NCI-H524 treated with DMSO at 0.1 percent for 48 hours (cell line): ENCODE measurements at places on chromosomes 12 and 14.

DNA sequence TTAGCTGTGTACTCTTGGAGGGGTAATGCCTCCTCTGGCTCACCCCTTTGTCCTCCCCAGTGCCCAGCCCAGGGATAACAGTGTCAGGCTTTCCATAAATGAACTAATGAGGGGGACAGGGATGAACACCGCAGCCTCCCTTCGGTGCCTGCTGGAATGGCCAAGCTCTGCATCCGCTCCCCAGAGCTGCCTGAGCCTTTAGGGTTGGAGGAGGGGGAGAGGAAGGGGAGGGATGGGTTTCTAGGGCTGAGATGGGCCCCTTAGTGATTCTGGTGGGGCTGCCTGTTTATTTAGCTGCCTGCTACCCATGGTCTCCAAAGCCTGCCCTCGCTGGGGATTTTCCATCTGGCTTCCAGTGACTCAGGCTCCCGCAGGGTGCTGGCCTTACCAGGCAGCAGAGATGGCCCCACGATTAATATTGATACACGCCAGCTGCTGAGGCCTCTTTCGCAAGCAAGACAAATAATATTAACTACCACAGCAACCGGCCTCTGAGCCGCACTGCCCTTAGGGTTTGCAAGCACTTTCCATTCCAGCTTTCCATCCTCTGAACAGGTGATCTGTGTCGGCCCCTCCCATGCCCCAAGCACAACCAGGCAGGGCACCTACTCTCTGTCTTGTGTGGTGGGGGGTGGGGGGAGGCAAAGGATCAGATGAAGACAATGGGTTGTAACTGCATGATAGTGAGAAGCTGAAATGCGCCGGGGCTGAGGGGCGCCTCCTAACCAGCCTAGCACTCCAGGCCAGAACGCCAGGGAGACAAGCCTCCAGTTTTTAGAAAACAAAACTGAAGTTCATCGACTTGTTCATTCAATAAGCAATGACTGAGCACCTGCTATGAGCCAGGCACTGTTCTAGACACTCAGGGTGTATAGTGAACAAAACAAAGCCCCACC lies 56.7 kb downstream of the C14orf132 start:
- peak; percentile 92 for DNase-seq

DNA sequence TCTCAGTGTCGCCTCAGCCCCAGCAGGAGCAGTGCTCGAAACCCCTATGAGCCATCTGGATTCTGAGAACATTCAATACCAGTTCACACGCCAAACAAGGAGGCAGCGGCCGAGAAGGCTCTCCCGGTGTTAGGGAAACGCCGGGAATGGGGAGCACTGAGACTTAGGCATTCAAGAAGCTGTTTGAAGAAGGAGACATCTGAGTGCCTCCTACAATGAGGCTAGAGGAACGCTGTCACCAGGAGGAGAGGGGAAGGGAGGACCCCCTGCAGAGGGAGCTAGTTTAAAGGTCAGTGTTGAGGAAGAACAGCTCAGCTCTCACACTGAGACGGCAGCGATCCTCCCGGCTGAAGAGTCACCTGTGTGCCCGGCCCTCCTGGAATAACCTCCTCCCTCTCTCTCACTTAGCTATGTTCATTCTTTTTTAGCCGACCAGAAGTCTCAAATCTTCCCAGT lies 69.9 kb downstream of the SERPINA3 start:
- DNase-seq, result no peak

DNA sequence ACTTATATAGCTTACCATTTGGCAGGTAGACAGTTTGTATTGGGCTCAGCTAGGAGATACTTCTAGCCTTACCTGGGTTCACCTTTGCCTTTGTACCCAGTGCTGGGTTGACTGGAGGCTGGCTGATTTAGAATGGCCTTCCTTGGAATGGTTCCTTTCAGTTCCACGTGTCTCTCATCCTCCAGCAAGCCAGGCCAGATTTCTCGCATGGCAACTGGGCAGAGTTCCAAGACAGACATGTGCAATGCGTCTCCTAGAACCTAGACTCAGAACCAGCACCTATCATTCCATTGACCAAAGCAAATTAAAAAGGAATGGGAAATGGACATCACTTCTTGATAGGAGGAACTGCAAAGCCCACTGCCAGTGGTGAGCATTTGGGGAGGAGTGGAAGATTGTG lies 79.1 kb upstream of the BDKRB2 start:
- no peak for DNase-seq

- no peak for DNase-seq
Observed at GRCh38 chr14:39665075-39665475, 232.8 kb upstream of the FBXO33 start.

DNA sequence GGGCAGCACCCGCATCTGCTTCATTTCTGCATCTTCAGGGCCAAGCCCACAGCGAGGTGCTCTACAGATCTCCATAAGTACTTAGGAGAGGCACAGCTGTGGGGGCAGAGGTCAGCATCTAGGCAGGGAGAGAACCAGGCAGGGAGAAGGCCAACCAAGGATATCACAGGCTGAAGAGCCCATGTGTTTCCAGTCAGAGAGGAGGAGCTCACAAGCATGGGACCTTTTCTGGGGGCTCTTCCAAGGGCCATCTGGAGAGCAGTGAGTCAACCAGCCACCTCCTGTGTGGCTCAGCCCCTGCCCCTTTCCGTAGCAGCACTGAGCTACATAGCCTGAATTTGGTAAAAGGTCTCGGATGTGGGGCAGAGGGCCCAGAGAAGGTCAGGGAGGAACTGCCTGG lies 78.5 kb downstream of the ARL6IP4 start:
- DNase-seq, result no peak

- DNase-seq, result no peak
Observed at GRCh38 chr14:86015511-86015910, 485.6 kb downstream of the FLRT2 start.

GRCh38 chr14:19771895-19772430 lies 1.3 kb upstream of the OR4M1 start:
- no peak for DNase-seq

GRCh38 chr14:102356280-102356679 lies 6.4 kb downstream of the CINP start:
- no peak for DNase-seq

GRCh38 chr14:96874127-96874526 lies 76.9 kb downstream of the VRK1 start:
- DNase-seq, result no peak

DNA sequence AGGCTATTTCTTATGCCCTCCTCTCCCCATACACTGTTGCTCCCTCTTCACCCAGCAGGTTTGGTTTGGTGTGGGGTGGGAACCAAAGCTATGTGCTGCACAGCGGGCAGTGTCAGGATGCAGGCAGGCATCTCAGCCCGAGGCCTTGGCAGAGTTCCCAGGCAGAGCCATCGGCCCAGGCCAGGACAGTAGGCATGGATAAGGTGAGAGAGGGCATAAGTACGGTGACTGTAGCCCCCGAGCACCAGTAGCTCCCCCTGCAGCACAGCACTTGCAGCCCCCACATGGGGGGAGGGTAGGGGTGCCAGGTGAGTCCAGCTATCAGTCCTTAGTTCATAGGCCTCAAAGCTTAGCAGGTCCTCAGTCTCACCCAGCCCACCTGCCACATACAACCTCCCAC lies 7.2 kb downstream of the KLHL33 start:
- no peak for DNase-seq

GRCh38 chr12:104478396-104479122 lies 21.8 kb downstream of the CHST11 start:
- no peak for DNase-seq

GRCh38 chr14:33548606-33549005 lies 402.3 kb downstream of the EGLN3 start:
- no peak for DNase-seq

DNA sequence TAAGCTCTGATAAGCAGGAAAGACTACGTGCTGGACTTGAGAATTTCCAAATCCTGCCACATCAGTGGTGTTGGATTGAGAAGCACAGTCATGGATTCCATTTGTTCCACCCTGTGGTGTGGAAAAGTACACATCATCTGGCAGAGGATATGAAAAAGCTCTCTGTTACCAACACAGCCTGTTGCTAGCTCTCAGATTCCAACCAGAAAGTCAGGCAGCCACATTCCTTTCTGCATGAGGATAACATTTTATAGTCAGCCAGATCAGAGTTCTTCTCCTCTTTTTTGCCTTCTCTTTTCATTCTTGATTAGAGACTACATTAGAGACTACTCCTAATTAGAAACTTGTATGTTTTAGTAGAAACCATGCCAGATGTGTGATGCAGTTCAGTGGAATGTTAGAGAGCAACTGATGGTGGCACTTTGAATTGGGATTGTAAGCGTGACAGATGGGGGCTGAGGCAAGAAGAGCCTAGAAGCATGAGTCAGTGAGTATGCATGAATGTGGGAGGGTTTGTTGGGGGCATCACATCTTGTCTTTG lies 61.2 kb upstream of the STXBP6 start:
- no peak for DNase-seq

GRCh38 chr12:3034067-3034750 lies 43.0 kb upstream of the TSPAN9 start:
- DNase-seq, result peak; percentile 56

DNA sequence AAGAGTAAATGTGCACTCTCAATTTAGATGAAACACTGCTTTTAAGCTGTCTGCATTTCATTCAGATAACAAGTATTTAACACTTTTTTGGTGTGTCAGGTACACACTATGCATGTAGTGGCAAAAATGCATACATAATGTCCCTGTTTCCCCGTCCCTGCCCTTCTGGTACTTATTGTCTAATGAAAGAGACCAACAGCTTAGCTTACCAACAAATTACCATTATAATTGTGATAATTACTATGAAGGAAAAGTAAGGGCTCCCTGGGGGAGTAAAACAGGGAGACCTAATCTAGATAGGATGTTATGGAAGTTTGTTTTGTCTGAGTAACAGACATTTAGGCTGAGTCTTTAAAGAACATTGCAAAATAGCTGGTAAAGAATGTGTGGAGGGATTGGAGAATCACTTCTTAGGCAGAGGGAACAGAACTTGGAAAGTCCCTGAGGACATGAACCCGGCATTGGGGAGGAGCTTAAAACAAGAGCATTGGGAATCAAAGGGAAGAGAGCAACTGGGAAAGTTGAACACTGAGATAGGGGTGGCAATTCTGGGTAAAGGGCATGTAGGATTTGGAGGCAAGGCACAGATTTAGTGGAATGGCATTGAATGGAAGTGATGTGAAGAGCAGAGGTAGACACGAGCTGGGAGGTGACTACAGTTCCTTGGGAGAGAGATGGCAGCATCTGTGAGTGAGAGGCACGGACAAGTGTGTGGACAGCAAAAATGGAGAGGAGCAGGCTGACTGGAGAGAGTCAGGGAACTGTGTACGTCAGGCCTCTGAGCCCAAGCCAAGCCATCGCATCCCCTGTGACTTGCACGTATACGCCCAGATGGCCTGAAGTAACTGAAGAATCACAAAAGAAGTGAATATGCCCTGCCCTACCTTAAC lies 181.6 kb downstream of the GRIP1 start:
- DNase-seq, result no peak

- DNase-seq, result no peak
Observed at GRCh38 chr12:88391556-88391955, 188.7 kb downstream of the KITLG start.

DNA sequence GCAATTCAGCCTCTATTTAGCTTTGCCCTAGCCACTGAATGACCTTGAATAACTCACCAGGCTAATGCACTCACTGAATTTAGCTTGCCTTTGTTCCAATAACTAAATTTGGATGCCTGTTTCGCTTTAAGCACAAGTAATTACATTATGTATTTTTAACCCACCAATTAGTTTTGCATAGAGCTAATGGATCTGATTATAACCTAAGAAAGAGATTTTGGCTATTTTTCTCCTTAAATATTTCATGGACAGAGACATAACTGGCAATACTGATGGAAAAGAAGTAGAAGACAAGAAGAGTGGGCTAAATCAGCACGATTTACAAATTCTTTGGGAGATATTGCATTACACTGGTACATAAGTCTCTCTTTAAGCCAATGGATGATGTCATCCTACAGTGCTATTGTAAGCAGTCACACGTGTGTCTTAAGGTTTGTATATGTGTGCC lies 85.7 kb downstream of the AKAP6 start:
- no peak for DNase-seq

DNA sequence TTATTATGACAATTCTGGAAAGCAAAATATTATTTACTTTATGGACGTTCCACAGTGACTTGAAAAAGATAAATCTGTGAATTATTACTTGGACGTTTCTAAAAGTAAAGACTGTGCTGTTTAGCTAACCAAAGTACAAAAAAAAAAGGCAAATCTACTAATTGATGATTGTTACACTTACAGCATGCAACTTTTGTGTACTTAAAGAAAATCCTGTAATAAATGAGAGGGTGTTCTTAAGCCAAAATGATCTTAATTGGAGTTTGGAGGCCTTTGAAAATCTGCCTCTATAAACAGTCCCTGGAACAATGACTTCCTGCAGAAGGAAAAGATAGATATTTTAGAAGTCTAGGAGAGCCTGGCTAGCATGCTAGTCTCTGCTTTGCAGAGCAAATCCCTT lies 434.0 kb upstream of the SYT1 start:
- no peak for DNase-seq

- DNase-seq, result no peak
Observed at GRCh38 chr14:85822236-85822635, 292.3 kb downstream of the FLRT2 start.

DNA sequence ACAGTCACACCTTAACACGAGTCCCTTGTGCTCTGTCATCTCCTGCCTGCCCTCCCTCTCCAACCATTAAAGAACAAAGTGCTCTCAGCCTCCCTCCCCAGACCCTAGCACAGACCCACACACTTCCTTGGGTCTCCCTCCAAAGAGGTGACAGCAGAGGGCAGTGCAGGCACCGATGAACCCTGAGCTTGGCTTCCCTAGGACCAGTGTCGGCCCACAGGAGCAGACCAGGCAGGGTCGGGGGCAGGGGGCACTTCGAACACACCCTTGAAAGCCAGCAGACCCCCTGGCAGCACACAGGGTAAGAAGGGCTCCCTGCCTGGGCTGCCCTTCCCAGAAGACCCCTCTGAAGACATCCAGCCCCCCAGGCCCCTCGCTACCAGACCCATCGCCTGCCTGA lies 7.0 kb downstream of the CDK2AP1 start:
- no peak for DNase-seq

DNA sequence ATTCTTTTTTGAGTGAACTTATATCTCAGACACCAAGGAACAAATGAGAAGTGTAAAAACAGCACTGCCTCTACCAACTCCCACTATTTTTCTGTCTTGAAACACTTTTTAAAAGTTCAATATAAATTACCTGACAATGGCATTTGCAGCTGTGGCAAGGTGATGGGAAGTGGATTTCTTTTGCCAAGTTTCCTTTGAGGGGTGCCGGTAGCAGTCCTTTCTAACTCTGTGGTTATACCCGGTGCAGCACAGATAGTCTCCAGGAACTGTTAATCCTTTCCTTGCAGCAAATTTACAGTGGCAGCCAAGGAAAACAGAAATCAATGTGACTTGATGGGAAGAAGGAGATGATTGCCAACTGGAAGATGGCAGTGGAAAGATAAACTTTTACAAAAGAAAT lies 243.7 kb downstream of the BCAT1 start:
- DNase-seq, result no peak

GRCh38 chr12:1644534-1645438 lies 15.8 kb downstream of the WNT5B start:
- peak; percentile 53 for DNase-seq
